AG09309 (cell line): ENCODE measurements at places on chromosomes 12 and 14.

DNA sequence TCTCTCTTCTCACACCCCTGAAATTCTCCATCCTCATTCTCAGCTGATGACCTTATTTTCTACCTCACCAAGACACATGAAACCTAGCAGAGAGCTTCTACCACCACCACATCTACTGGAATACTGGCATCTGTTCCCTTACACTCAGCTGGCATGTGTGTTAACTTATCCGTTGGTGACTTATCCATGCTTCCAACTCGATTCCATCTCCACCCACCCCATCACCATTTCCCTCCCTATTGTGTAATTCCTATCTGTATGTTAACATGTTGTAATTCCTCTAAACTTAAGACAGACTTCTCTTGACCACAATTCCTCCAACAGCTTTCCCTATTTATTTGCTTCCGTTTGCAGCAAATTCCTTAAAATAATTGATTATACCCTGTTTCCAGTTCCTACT is 15.4 kb downstream of the C1S start:
- peak; percentile 68 for DNase-seq

GRCh38 chr12:122888232-122888752 is 7.6 kb downstream of the VPS37B start:
- DNase-seq: no peak

DNA sequence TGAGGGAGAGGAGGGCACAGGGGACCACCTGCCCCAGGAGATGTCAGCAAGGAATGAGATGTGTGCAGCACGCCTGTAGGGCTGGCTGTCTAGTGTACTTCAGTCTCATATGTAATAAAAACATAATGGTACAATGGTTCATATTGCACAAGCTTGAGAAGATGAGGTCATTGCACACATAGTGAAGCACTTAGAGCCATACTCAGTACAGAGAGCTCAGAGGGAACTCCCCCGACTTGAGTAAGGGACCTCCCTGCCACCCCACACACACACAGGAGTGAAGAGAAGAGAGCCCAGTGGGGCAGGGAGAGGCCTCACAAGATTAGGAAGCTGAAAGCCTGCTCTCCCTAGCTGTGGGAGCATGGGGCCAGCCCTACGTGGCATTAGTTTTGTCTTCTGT is 61.5 kb downstream of the SLC6A12 start:
- no peak for DNase-seq

GRCh38 chr14:73887318-73887616 is 608 bp downstream of the ZNF410 start:
- no peak for DNase-seq

GRCh38 chr14:81406863-81407262 is 6.7 kb upstream of the STON2 start:
- DNase-seq: no peak

DNA sequence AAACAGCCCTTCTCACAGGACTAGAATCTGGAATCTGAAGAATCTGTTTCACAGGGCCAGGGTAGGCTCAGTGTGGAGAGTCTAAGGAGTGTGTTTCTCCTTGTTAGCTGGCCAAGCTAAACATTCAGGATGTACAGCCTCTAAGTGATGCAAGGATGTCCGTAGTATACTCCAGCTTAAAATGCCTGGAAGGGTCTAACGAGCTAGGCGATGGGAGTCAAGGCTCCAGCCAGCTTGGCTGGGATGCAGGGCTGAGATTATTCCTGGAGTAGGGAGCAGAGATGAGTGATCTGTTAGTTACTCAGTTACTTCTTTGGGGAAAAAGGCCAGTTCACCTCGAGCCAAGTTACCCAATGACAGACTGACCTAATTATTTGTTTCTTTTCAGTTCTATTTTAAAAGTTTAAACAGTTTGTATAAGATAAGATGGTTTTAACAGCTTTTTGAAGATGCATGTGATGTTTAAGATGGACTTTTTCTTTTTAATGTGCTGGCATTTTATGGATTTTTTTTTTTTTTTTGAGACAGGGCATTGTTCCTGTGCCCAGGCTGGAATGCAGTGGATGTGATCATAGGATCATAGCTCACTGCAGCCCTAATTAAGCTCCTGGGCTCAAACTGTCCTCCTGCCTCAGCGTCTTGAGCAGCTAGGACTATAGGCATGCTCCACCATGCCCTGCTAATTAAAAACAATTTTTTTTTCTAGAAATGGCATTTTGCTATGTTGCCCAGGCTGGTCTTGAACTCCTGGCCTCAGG is 41.1 kb downstream of the SYNE2 start:
- DNase-seq: peak; percentile 82

DNA sequence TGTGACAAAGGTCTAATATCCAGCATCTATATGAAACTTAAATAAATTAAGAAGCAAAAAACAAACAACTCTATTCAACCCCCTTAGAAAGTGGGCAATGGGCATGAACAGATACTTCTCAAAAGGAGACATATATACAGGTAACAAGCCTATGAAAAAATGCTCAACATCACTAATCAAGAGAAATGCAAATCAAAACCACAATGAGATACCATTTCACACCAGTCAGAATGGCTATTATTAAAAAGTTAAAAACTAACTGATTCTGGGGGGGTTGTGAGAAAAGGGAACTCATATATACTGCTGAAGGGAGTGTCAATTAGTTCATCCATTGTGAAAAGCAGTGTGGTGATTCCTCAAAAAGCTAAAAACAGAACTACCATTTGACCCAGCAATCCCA is 198.9 kb downstream of the BMP4 start:
- DNase-seq: no peak

DNA sequence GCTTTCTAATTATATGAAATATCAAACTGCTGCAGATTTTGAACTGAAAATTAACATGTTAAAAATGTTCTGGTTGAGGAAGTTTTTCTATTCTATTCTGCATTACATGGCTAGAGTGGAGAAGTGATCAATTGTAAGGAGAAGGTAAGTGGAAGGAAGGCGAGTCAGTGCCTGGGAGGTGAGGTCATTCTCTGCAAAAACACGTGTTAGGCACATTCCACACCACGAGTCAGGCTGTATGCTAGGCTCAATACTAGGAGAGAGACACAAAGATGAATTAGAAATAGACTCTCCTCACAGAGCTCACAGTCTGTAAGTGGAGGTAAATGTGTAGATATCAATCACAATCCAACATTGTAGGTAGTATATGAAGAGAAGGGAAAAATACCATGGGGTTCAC is 194.1 kb downstream of the NOVA1 start:
- DNase-seq: no peak

- no peak for DNase-seq
Measured at GRCh38 chr12:11684393-11684792, 34.9 kb downstream of the ETV6 start.

DNA sequence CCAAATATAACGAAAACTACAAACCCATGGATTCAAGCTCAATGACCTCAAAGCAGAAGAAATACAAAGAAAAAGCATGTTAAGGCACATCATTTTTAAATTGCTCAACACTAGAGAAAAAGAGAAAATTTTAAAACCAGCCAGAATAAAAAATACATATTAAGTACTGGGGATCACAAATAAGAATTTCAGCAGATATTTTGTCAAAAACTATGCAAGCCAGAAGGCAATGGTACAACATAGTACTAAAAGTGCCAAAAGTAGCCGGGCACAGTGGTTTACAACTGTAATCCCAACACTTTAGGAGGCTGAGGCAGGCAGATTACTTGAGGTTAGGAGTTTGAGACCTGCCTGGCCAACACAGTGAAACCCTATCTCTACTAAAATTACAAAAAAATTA is 10.2 kb downstream of the SGPP1 start:
- DNase-seq: no peak

DNA sequence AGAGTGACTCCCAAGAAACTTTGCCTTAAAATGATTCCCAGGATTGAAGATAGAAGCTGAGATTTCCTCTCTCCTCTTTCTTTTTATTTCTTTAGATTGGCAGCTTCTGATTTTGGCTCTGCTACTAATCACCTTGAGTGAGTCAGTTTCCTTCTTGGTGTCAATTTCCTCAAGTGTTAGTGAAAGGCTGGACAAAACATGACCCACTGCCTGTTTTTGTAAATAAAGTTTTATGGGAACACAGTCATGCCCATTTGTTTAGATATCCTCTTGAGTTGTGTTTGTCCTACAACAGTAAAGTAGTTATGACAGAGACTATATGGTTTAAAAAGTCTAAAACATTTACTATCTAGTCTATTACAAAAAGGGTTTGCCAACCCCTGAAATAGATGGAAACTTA is 227.2 kb upstream of the TBX3 start:
- DNase-seq: no peak

DNA sequence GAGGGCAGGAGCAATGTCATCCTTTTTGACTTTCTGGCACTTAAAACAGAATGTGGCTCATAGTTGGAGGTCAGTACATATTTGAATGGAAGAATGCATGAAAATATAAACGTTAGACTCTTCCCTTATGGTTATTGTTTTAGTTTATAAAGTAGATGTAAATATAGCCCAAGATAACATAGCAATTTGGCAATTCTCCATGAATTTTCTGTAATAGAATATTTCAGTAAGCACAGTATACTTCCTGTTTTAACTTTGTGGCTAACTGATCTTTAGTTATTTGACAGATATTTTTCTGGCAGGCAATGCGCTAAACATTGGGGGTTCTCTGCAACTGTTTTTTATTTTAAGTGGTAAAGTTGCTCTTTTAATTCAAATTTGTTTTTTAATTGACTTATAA is 763.0 kb downstream of the NRXN3 start:
- DNase-seq: no peak

GRCh38 chr12:109902891-109903418 is 2.9 kb downstream of the TCHP start:
- no peak for DNase-seq

GRCh38 chr12:82688035-82688501 is 1.4 kb downstream of the TMTC2 start:
- DNase-seq: no peak

- DNase-seq: no peak
Measured at GRCh38 chr14:28482251-28483040, 284.1 kb upstream of the FOXG1 start.

DNA sequence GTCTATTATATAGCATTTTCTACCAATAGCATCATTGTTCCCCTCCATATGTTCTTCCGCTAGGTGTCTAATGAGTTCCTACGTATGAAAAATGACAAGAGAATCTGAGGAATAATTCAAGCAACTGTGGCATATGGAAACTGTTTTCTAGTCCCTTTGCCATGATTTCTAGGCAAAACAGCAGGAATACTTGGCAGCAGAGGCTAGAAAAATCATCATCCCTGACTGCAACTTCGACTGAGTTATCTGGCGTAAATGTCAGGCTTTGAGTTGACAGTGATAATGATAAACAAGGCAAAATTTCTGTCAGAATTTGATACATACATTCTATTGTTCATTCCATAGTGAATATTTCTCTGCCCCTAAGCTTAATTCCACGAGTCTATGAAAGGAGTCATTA is 572.8 kb upstream of the USP15 start:
- no peak for DNase-seq

GRCh38 chr14:51018521-51018920 is 74.2 kb upstream of the PYGL start:
- no peak for DNase-seq

DNA sequence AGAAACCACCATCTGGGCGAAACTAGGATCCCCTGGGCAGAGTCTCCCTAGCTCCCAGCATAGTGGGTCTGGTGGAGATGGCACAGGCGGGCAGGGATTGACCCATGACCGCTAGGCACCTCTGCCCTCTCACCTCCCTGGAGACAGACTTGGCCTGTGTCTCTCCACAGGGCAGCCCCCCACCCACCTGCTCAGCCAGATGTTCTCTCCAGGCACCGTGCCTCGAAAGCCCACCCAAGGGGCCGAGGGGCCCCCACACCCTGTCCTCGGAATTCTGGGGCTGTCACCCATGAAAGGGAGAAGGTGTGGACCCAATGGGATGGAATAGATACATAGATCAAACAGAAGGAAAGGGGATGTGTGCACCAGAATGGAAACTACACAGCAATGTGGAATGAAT is 229.1 kb upstream of the RTL1 start:
- no peak for DNase-seq

- DNase-seq: no peak
Measured at GRCh38 chr12:8675591-8676036, 13.0 kb upstream of the MFAP5 start.

DNA sequence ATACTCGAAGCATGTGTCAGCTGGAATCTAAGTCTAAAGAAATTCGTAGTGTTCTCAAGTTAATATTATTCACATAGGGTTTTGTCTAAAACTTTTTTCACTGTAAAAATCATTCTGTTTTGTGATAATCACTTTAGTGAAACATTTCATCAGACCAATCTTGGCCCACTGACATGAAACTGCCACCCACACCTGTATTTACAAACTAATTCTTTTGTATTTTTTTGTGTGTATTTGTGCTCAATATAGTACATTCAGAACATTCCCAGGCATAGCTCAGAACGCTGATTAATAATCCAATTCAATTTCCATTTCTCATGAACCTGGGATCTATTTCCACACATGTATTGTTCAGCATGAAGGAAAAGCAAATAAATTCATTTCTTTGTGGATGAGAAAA is 191.7 kb downstream of the RASSF9 start:
- no peak for DNase-seq

GRCh38 chr14:102540315-102541028 is 30.9 kb upstream of the ANKRD9 start:
- DNase-seq: no peak

GRCh38 chr14:77198561-77198960 is 17.0 kb downstream of the TMEM63C start:
- no peak for DNase-seq

DNA sequence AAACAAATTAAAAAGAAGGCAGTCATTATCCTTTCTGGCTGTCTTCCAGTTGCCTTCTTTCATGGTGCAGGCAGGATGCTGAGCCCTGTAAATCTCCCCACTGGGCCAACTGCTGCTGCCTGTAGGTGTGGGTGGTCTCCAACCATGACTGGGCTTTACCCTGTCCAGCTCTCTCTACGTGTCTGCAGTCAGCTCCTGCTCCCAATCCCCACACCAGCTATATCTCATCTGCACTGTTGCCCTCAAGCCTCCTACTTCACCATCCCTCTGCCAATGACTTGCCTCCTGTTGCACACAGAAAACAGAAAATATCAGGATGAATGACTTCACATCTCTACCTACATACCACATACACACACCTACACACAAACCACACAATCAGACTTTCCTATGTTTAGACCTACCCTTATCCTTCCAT is 39.7 kb upstream of the PSMA6 start:
- no peak for DNase-seq

DNA sequence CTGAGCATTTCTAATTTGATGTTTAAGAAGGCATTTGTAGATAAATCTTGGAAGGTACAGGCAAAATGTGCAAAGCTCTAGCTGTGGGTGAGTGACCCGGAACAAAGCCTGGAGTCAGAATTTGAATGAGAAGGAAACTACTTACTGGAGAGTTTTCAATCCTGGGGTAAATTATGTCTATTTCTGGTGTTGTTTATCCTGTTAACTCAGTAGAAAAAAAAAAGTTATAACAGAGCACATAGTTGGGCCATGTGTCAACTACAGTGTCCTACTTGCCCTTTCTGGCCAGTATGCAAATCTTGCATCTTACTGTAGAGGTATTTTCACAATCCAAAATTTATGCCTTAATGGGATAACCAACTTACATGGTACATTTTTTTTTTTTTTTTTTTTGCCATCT is 182.3 kb downstream of the SYNE2 start:
- DNase-seq: peak; percentile 10

GRCh38 chr12:55820679-55821078 is 2.8 kb downstream of the ORMDL2 start:
- DNase-seq: no peak

- DNase-seq: no peak
Measured at GRCh38 chr12:52546126-52546525, 6.8 kb downstream of the KRT71 start.

- no peak for DNase-seq
Measured at GRCh38 chr12:74899031-74899829, 310.4 kb downstream of the KCNC2 start.
